ENCODE measurements at places on chromosomes 6 and 20.

DNA sequence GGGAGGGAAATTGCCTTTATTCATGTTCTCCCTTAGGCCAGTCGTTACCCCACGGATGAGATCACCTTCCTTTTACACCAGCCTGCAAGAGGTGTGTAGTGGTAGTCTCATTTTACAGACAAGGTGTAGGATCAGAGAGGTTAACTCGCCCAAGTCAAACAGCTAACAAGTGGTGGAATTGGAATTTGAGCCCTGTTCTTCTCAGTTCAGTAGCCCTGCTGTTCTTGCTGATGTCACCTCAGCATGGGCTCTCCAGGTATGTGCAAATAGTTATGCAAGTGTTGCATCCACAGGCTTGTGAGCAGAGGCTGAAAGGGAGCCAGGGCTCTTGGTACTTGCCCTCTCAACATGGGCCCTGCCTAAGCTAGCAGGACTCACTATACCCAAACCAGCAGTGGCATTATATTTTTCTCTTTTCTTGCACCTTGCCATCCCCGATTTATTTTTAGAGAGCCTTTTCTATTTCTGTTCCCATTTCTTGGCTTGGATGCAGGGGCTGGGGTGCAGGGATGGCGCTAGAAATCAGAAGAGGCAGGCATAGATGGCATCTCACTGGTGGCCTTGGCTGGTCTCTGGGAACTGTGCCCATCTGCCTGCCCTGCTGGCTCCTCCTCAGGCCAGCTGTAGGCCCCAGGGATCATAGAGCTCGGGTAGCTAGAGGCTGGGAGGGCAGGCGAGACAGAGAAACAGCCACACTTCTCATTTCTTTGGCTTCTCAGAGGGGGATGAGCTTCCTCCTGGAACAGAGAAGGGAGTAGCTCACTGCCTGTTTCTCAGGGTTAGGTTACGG is 18.2 kb downstream of the PPARD start:
- DNase-seq: peak; percentile 69

- DNase-seq: no peak
Measured at GRCh38 chr20:33653218-33653899, 8.8 kb upstream of the C20orf144 start.

- peak; percentile 96 for DNase-seq
Measured at GRCh38 chr6:20708367-20709124, 174.3 kb downstream of the CDKAL1 start.

DNA sequence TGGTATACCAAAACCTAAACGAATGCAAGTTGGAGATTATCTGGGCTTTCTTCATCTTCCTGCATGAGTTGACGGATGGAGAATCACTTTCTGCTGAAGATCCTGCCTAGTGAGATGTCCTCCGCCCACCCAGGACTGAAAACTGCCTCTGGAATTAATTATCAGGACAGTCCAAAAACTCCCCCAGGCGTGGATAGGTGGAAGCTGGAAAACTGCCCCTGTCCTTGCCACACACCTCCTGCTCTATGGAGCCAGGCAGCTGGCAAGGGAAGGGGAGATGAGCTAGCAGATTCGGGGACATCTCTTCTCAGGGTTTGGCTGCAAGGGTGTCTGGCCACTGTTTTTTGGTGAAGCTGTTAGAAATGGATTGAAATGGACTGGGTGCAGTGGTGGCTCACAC is 89.3 kb upstream of the ZNFX1 start:
- DNase-seq: no peak

DNA sequence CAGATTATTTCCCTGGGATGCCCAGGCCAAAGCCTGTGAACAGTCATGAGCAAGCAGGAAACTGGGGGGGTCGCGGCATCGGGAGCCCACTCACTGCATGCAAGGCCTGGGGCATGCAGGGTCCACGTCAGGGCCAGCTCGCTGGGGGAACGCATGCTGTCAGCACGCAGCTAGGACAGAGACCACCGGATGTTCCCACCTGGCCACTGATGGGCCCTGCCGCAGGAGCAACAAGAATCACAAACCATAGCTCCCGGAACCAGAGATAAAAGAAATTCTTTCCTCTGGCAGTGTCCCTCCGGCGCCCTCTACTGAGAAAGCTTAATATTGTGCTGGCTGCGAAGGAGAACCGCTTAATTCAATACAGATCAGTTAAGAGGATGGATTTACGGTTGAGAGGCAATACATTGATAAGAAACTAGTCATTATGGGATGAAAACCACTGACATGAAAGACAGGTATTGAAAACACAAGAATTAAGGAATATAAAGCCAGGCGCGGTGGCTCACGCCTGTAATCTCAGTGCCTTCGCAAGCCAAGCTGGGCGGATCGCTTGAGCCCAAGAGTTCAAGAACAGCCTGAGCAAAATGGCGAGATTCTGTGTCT is 32.6 kb downstream of the C6orf15 start:
- no peak for DNase-seq

- DNase-seq: no peak
Measured at GRCh38 chr20:47355489-47356219, 845 bp downstream of the ZMYND8 start.

GRCh38 chr20:23636182-23636907 is 1.4 kb downstream of the CST3 start:
- no peak for DNase-seq

DNA sequence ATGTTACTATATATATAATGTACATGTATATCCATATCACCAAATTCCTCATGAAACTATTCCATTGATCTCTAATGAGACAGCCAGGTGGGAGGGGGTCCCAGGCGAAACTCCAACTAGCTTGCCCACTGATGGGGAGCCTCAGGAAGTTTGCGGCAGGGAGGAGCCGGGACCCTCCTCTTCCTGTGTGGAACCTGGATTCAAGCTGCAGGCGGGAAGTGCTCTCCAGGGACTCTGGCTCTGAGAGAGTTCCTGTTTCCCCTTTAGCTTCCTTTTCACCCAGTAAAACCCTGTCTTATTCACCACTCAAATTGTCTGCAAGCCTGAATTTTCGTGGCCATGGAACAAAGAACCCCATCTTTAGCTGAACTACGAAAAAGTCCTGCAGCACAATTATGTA is 152.2 kb downstream of the OPN5 start:
- no peak for DNase-seq

DNA sequence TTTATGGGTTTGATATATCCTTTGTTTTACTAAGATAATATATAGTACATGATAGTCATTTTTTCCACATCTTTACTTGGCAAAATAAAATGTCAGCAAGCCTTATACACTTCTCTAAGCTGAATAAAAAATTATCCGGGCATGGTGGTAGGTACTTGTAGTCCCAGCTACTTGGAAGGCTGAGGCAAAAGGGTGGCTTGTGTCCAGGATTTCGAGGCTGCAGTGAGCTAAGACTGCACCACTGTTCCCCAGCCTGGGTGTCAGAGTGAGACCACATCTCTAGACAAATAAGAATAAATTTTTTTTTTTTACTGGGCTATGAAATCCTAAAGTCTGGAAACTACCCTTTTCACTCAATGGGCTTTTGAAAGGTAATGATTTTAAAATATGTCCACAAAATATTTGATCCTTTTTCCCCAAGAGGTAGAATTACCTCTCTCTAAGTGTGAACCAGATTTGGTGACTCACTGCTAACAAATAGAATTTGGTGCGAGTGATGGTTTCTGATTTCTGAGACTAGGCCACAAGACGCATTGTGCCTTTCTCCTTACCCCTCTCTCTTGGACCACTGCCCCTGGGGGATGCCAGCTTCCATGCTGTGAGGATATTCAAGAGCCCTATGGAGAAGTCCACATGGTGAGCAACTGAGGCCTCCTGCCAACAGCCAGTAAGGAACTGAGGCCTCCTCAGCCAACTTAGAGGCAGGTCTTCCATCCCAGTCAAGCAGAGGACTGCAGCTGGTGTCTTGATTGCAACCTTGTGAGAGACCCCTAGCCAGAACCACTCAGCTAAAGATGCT is 84.2 kb upstream of the ZNFX1 start:
- no peak for DNase-seq

- DNase-seq: peak; percentile 93
Measured at GRCh38 chr20:25310921-25311728, 63.2 kb downstream of the PYGB start.

GRCh38 chr6:139230391-139230840 is 61.4 kb downstream of the TXLNB start:
- DNase-seq: peak; percentile 51

GRCh38 chr6:137341681-137342195 is 122.6 kb upstream of the IFNGR1 start:
- no peak for DNase-seq

DNA sequence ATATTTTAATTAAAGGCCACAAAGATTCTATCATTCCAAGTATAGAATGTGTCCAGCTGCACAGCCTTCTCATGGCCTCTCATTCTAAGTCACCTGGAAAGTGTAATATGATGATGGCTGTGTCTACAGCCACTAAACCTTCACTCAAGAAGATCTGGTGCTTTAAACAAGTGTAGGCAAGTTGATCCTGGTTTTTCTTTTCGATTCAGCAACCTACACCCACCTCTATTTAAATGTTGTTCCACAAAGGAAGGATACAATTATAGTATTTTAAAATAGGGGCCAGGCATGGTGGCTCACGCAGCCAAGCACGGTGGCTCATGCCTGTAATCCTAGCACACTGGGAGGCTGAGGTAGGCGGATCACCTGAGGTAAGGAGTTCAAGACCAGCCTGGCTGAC is 25.5 kb upstream of the DST start:
- no peak for DNase-seq

GRCh38 chr6:27514906-27515495 is 42.1 kb upstream of the ZNF184 start:
- no peak for DNase-seq

DNA sequence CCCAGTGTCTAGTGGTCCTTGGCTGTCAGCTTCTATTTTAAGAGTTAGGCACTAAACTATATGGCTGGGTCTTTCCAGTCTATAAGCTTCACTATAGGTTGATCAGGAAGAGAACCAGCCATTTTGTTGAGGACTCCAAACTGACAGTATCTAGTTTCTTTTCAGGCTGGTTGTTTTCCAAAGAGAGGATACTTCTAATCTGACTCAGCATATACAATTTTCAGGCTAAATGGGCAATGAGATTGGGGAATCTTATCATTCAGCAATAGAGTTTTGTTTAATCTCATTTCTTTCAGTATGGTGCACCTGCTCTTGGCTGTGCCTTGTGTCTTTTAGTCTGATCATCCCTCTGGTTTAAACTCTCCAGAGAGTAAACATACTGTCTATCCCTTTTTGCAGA is 20.4 kb upstream of the CTAGE9 start:
- DNase-seq: no peak

- DNase-seq: peak; percentile 89
Measured at GRCh38 chr20:51456511-51457509, 85.7 kb downstream of the NFATC2 start.

DNA sequence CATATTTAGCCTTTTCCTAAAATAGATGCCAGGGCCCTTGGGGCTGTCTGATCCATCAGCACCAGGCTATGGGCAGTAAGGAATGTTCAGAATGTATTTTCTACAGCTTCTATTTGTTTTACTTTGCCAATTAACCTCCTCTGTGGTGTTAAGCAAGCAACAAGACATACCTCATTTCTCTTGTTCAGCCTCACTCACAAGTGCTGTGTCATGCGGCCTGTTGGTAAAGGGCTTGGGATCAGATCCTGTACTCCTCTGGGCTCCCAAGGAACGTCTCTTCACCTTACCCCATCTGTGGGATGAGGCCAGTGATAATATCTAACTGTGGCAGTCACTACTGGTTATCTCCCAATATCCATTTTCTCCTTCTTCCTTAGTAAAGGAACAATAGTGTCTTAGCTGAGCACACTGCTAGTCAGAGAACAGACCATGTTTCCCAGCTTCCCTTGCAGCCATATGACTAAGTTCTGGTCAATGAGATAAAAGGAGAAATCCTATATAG is 7.0 kb upstream of the DSTN start:
- peak; percentile 93 for DNase-seq

- no peak for DNase-seq
Measured at GRCh38 chr20:38132910-38133501, 32.1 kb downstream of the TGM2 start.

DNA sequence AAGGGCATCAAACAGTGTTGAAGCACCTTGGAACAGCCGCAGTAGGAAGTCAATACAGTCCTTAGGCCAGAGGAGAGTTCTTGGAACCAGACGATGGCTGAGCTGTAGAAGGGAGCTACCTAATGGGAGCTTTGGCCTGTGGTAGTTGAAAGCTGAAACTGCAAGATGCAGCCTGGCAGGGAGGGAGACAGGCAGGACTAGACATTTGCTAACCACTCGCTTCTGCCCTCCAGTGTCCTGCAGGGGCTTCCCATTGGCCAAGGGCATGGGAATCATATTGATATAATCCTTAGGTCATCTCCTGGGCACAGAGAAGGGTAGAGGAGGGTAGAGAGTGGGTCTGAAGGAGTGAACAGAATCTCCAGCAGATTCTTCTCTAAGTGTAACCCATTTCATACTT is 60.4 kb downstream of the TPD52L1 start:
- DNase-seq: no peak

DNA sequence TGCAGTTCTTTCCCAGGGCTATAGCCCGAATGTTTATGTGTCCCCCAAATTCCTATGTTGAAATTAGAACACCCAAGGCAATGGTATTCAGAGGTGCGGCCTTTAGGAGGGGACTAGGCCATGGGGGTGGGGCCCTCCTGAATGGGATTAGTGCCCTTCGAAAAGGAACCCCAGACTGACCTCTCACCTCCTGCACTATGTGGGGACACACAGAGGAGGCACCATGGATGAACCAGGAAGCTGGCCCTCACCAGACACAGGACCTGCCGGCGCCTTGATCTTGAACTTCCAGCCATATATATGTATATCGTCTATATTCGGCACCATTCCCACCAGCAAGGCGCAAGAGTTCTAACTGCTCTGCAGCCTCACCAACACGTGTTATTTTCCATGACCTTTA is 101.5 kb upstream of the BHLHE23 start:
- no peak for DNase-seq

DNA sequence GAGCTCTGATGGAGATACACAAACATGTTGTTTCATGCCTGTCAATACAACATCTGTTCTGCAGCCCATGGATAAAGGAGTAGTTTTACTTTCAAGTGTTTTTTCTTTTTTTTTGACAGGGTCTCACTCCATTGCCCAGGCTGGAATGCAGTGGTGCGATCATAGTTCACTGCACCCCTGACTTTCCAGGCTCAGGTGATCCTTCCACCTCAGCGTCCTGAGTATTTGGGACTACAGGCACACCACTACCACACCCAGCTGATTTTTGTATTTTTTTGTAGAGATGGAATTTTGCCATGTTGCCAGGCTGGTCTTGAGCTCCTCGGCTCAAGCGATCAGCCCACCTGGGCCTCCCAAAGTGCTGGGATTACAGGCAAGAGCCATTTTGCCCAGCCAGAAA is 97.0 kb downstream of the SMAP1 start:
- no peak for DNase-seq

GRCh38 chr20:20836836-20837235 is 124.4 kb upstream of the RALGAPA2 start:
- no peak for DNase-seq
